Cortex of kidney (tissue), 1 donor: ENCODE measurements at places on chromosomes 12 and 14.

DNA sequence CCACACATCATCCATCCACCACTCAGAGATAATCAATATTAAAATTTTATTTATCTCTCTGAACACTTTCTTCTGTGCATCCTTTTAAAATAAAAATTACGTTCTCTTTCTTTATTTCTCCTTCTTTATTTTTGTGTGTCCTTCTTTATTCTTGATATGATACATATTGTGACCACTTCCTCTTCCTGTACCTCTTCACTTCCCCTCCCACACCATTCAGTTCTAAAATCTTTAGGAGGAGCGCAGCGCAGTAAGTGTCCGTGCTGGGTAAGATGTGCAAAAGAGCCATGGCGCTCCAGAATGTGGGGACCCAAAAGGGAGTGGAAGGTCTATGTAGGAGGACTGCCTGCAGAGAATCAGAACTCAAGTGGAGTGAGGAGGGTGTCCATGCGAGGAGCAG, 256.7 kb downstream of the ITPR2 start:
- no peak for DNase-seq

DNA sequence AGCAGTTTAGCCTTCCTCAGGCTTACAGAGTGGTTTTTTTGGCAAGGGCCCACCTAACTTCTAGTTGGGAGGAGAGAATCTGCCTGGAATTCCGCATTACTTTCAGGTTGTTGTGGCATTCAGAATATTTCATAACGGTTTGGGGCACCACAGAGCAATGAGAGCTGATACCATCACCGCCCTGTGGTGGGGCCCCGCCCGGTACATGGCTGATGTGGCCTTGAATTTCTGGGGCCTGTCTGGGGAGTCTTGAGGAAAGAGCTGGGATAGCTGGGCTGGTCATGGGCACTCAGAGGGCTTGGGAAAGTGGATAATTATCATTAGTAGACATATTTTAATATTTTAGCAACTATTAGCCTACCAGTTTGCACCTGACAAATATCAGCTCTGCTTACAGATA, 4.2 kb downstream of the TESPA1 start:
- no peak for DNase-seq

GRCh38 chr12:2332236-2332635, 279.4 kb downstream of the CACNA1C start:
- no peak for DNase-seq

DNA sequence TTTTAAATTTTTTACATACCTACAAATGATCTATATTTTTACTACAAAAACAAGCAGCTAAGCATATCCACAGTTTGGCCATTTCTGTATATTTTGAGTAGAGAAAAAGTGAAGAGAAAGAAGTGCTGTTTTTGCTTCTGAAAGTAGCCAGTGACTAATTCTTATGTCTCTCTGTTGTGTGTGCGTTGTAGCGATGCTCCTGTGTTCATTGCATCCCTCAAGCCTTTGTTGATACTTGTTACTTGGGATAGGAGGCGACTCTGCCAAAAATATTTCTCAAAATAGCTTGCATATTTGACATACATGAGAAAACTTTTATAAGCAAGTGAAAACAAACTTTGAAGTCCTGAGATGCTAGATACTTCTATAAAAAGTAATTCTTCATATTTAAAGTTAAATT, 714.1 kb downstream of the FSCB start:
- no peak for DNase-seq

- DNase-seq, result no peak
Observed at GRCh38 chr14:97393244-97393643, 596.1 kb downstream of the VRK1 start.
